ENCODE measurements at places on chromosomes 13 and 19.

DNA sequence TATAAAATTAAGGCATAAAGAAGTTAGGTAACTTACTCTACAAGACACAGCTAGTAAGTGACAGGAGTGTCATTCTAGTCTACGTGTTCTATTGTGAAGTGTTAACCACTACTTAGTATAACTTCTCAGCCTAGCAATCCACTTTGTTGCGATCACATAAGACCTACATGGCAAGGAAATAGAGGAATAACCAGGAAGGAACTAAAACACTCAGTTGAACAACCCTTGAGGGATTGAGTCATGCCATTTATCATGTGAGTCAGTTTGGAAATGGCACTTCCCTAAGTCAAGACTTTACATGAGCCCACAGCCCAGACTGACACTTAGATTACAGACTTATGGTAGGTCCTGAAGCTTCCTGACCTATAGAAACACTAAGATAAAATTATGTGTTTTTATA is 279.5 kb upstream of the PCDH20 start:
- no peak for DNase-seq

- no peak for DNase-seq
Measured at GRCh38 chr13:82565201-82565600, 1317.1 kb downstream of the SLITRK1 start.

GRCh38 chr13:82713687-82714405 is 1168.4 kb downstream of the SLITRK1 start:
- DNase-seq, result no peak

DNA sequence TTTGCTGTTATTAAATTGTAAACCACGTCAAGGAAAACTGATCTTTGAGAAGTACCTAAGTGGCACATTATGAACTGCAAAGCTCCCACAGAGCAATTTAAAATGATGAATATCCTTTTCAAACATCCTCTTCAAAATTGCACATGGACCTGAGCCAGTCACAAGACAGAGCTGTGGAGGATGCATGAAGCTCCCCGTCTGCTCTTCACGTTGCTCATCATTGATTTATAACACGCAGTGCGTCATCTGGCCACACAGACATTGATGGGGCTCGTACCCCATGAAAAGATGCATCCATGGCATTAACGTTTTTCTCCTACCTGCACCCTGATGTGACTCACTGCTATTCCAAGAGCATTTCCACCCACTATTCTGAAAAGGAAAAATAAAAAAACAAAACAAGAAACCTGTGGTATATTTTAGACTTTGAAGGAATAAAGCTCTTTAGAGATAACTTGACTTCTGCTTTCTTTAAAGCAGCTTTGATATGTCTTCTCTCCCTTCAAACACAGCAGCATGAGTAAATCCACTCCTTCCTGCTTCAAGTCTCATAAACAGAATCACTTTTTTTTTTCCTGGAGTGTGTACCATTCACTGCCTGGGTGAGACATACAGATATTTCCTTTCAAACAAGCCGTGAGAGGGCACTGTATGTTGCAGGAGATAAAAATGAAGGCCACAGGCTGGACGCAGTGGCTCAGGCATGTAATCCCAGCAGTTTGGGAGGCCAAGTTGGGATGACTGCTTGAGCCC is 7.2 kb upstream of the SERTM1 start:
- DNase-seq, result no peak

GRCh38 chr13:79684371-79684770 is 203.4 kb downstream of the NDFIP2 start:
- DNase-seq, result no peak

- no peak for DNase-seq
Measured at GRCh38 chr13:23771956-23772355, 117.2 kb downstream of the MIPEP start.

DNA sequence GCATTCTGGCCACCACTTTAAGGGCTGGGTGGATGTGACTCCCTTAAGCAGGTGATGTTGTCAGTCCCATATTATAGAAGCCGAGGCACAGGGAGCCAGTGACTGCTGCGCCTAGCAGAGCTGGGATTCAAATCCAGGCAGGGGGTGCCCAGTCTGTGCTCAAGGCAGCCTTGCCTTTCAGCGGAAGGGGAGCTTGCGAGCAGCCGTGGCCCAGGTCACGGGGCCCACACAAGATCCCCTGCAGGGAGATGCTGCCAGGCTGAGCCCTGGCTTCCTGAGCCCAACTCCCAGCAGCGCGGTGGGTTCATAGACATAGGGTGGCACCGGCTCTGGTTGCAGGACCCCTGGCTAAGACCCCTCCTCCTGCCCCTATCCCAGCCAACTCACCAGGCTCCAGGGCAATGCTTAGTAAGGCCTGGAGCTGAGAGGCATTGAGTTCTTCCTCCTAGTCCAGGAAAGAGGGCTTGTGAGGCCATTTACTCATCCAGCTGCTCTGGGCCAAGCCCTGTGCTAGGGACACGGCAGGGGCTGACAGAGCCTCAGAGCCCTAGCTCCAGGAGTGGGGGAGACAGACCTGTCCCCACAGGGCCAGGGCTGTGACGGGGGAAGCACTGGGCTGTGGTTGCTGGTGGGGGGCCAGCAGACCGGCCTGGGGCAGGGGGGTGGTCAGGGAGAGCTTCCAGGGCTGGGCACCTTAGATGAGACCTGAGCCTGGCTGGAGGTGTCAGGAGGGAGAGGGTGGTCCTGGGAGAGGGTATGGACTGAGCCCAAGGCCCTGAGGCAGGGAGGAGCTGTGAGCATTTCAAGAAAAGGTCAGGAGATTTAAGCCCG is 9.6 kb downstream of the CAPN12 start:
- no peak for DNase-seq

GRCh38 chr13:79282976-79283375 is 123.1 kb downstream of the RBM26 start:
- no peak for DNase-seq

DNA sequence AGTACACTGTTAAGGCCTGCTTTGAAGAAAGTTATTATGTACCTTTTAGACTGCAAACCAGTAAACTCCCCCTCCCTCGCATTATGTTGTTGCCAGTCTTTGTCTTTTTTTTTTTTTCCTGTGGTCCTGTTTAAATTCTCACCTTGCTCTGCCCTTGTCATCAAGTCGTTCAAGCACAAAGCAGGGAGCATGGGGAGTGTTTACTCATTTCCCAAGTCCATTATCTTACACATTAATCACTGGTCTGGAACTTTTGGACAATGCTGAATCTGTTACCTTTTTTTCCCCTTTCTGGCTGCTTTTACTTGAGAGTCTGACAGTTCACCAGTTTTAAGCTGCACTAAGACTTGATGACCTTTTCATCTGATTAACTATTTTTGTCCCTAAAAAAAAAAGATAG is 108.2 kb downstream of the DACH1 start:
- no peak for DNase-seq

GRCh38 chr13:77338329-77338728 is 11.4 kb upstream of the MYCBP2 start:
- DNase-seq, result no peak

GRCh38 chr13:20272588-20273171 is 40.6 kb upstream of the GJB6 start:
- no peak for DNase-seq

DNA sequence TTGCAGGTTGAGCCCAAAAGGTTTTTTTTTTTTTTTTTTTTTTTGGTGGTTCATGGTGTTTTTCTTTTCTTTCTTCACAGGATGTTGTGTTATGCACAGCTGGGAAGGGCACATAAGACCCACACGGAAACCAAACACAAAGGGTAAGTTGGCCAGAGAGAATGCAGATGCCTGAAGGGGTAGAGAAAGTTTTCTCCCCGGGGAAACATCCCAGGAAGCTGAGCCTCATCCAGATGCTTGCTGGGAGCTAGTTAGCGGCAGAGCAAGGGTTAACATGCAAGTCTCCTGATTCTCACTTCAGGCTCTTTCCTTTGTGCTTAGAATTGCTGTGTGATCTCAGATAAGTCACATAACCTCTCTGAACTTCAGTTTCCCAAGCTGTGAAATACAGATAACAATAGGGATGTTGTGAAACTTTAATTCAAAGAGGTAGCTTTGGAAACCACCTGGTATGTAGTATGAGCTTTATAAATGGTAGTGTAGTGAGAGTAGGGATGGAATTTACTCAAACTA is 3.1 kb downstream of the ADGRE1 start:
- DNase-seq, result no peak

DNA sequence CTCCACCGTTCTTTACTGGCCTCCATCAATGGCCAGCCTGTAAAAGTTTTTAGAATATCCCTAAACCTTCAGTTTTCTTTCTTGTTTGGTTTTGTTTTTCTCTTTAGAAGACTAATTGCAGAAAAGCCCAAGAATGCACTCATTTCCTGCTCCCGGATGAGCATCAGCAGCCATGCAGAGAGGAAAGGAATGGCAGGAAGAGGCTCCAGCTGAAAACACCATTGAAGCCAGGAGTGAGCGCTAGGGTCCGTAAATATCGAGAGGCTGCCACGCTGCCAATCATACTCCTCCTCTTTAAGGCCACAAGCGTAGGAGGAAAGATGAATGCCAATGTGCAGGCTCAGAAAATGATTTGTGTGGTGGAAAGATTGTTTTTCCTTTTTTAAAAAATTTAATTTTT is 57.4 kb upstream of the UBE2L5 start:
- DNase-seq, result no peak

- no peak for DNase-seq
Measured at GRCh38 chr19:16850133-16850532, 20.9 kb downstream of the SIN3B start.

DNA sequence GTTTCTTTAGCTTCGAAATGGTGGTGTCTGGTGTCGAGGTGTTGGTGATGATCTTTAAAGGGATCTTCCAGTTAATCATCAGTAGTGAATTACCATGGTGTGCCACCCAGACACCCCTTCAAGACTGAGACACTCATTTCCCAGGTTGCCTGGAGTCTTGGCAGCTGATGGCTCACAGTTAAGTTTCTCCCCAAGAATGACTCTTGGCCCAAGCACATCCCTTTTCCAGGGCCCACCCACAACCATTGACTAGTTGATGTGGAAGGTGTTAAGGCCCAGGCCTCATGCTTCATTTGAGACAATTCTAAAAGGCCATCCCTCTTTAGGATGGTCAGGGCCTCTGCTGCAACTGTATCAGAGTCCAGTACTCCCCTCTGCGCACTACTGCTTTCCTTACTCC is 145.5 kb downstream of the FOXO1 start:
- no peak for DNase-seq

GRCh38 chr19:33463199-33463598 is 58.4 kb downstream of the PEPD start:
- no peak for DNase-seq

DNA sequence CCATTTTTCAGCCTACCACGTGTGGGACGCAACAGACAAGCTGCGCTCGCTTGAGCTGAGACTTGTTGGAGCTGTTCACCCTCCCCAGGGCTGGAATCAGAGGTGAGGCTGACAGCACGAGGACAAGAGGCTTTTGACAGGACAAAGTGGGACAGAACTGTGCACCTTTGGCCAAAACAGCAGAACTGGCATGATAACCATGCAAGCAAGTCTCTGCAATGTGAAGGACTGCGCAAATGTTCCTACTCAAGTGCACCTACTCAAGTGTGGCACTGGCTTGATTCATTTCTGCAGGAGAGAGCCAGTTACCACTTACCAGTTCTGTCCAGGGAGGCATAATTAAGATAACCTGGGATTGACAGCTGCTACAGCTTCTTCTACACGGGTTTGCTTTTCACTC is 62.2 kb upstream of the TM9SF2 start:
- no peak for DNase-seq

- no peak for DNase-seq
Measured at GRCh38 chr13:90763476-90764150, 583.9 kb upstream of the MIR17HG start.

GRCh38 chr13:25827831-25828465 is 223.9 kb downstream of the SHISA2 start:
- DNase-seq, result no peak

DNA sequence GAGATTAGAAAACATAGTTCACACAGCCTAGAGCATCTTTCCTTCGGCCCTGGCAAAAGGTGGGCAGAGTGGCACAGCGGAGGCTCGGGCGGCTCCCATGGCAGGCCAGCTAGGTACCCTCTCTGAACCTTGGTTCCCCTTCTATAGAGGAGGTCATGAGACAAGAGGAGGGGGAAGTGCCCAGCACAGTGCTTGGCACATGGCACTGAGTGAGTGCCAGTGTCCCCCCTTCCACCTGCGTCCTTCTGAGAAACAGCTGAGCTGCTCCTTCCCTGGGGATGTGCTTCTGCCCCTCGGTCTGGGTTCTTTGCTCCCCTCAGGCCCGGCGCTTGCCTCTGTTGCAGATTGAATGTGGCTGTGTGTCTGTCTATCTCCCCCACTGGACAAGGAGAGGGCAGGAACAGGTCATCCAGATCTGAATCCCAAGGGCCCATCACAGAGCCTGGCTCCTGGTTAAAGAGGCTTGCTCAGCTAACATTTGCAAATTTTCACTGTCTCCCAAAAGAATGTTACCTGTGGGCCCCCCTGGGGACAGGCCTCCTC is 165.6 kb downstream of the USP12 start:
- no peak for DNase-seq

GRCh38 chr19:57334191-57334590 is 13.9 kb downstream of the ZNF543 start:
- DNase-seq, result no peak

GRCh38 chr19:17020823-17021222 is 5.8 kb downstream of the CPAMD8 start:
- no peak for DNase-seq

DNA sequence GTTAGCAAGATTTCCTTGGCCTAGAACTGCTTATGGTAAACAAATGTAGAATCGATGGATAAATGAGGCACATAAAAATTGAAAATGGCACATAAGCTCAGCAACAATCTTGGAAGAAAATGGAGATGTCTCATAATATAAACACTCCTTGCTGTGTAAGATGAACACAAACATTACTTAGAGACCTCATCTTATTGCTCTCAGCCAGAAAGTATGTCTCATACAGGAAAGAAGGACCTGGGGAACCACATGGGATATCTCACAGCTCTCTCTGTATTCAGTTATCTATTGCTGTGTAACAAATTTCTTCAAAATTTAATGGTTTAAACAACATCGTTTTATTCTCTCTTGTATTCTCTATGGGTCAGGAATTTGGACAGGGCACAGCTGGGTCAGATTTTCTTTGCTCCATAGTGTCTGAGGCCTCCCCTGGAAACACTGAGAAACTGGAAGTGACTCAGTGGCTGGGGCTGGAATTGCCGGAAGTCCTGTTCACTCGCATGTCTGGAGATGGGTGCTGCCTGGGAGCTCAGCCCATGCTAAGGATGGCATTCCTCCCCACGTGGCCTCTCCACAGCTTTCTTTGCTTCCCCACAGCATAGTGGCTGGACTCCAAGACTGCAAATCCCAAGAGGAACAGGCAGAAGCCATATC is 105.1 kb downstream of the NUFIP1 start:
- no peak for DNase-seq

- no peak for DNase-seq
Measured at GRCh38 chr19:5893907-5894703, 9.5 kb downstream of the NDUFA11 start.

GRCh38 chr13:59176775-59177174 is 987.0 kb downstream of the DIAPH3 start:
- no peak for DNase-seq

- DNase-seq, result no peak
Measured at GRCh38 chr13:40164133-40164532, 502.3 kb downstream of the FOXO1 start.
